ENCODE measurements at places on chromosomes 7 and 10. TPM values are rescaled to one million over a fixed set of nuclear protein-coding genes. Genes with fewer than 3 reads are reported as not detected.

FXYD4 gene
- total RNA-seq, result not detected

MYH16 gene
- not detected for total RNA-seq

ORAI2 gene
- total RNA-seq, result 39.8 TPM

SPACDR gene
- total RNA-seq, result 1.3 TPM

GRCh38 chr7:102275123-102275703 is 11.5 kb upstream of the SH2B2 start:
- DNase-seq, result no peak

DNA sequence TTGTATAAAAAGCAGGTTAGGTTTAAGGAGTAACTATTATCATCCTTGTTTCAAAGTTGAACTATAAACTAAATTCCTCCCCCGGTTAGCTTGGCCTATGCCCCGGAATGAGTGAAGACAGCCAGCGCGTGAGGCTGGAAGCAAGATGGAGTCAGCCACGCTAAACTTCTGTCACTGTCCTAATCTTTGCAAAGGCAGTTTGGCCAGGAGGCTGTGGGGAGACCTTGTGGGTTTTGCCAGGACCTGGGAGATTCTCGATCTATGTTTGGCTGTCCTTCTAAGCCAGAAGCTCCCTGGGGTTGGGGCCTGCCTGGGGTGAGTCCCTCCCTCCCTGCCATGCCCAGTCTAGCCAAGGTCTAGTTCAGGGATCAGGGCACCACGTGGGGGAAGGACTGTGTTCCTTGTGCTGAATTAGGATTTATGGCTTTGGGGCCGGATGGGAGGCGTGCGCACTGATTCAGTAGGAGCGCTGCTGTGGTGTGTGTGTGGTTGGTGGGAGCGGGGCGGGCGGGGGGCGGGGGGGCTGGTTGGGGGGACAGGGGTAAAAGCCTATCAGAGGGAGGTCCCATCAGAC is 871 bp upstream of the GTF2IRD1 start:
- no peak for DNase-seq

FOXI2 gene
- total RNA-seq, result not detected

ZNRF2 gene
- total RNA-seq, result 38.4 TPM

DNA sequence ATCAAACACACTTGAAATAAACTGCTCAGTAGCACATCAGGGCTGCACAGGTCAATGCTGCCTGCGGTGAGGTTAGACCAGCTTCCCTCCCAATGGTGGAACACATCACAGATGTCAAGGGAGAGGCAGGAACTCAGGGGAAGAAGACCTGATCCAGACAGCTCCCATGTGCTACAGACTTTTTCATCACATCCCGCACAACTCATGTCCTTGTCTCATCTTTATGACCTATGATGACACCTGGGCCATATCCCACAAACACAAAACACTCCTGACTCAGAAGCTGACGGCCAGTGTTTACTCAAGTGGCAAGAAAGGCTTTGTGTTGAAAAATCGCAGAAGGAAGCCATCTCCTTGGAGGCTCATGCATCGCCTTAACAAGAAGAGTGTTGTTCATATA is 91.6 kb downstream of the HTR5A start:
- DNase-seq, result no peak

LRRTM3 gene
- total RNA-seq, result not detected

DHX32 gene
- 6.9 TPM for total RNA-seq

ZNF277 gene
- 26.6 TPM for total RNA-seq

- DNase-seq, result no peak
Observed at GRCh38 chr10:100528921-100529474, 673 bp downstream of the NDUFB8 start.

GRCh38 chr10:129910861-129911260 is 53.2 kb downstream of the EBF3 start:
- DNase-seq, result no peak

AGR2 gene
- not detected for total RNA-seq

GRCh38 chr10:77451886-77452285 is 185.7 kb downstream of the KCNMA1 start:
- DNase-seq, result no peak

STN1 gene
- 47.5 TPM for total RNA-seq

- DNase-seq, result no peak
Observed at GRCh38 chr7:55563596-55564325, 8.5 kb downstream of the VOPP1 start.

DNA sequence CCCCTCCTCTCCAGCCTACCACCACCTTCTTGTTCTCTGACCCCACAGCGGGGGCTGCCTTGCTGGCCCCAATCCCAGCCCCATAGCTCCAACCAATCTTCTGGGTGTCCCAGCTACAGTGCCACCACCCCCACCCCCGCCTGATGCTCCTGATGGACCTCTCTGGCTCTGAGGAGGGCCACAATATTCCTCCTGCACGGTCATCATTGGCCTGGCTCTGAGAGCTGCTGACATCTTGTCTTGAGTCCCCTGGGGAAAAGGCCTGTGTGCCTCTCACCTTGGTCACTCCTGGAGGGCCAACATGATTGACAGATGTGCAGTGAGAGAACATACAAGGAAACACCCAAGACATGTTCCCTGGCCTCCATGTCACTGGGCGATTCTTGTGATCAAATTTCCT is 7.6 kb downstream of the GDF2 start:
- DNase-seq, result no peak
